ENCODE measurements at places on chromosomes 2 and 18.
A peak's percentile ranks its signal among the peaks of the same experiment; 100 is the strongest.

DNA sequence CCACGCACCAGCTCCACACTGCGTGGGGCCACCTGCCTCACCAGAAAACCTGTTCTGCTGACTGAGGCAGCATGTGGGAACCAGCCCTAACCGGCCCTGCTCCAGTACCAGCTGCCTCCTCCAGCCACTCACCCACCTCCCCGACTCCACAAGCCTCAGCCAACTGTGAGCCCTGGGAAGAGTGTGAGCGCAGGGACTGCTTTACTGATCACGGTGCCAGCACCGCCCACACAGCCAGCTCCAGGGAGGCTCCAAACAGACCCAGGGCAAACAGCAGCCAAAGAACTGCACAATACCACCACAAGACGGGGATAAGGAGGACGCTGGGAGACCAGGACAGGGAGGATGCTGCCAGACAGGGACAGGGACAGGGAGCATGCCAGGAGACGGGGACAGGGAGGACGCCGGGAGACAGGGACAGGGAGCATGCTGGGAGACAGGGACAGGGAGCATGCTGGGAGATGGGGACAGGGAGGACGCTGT is 28.4 kb downstream of the EIPR1 start:
- peak; percentile 40 for DNase-seq

GRCh38 chr18:28198620-28199019 is 21.7 kb upstream of the CDH2 start:
- DNase-seq: no peak

DNA sequence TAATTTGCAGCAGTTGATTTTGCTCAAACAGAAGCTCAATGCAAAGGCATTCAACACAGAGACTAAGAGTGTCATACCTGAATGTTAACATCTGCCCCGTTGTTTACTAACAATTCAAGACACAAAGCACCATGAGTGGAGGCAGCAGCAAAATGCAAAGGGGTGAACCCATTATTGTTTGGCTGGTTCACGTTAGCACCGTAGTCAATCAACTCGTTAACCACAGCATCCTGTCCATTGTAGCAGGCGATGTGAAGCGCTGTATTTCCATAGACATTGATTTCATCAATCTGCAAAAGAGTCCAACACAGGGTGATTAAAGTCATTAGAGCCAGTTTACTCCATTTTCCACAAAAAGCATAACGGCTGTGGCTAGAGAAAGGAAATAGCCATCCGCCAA is 189.3 kb downstream of the ANKRD44 start:
- no peak for DNase-seq

- no peak for DNase-seq
Observed at GRCh38 chr18:44134447-44134846, 546.2 kb upstream of the SETBP1 start.

- DNase-seq: no peak
Observed at GRCh38 chr2:164910101-164910899, 45.0 kb downstream of the SLC38A11 start.

DNA sequence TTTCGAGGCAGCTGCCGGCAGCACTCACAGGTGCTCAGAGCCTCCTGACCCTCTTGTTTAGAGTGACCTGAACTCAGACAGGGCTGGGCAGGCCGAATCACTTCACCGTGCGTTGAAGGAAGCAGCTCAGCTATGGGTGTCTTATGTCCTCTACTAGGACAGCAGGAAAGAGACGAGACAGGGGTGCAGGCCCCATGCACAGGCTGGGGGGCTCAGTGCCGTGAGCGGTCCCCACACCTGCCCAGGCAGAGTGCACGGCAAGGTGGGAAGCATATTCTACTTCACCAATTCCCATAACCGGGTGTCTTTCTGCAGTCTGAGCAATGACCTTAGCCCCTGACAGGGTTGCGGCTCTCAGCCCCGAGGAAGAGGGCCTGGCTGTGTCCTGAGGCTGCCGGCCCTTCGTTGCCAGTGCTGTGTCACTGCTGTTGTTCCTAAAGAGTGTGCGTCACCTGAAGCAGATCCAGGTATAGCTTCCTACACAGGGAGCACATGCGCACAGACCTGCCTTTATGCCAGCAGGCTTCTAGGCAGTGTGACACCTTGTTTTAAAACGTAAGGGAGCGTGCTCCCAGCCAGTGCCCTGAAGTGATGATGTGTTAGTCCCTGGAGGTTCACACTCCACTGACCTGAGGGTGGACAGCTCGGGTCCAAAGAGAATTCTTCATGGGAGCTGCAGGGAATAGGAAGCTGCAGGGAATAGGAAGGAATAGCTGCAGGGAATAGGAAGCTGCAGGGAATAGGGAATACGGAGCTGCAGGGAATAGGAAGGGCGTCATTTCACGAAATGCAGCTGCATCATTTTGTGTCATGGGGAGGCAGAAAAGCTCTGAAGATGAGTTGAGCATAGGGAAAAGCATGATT is 207.9 kb upstream of the SALL3 start:
- no peak for DNase-seq

DNA sequence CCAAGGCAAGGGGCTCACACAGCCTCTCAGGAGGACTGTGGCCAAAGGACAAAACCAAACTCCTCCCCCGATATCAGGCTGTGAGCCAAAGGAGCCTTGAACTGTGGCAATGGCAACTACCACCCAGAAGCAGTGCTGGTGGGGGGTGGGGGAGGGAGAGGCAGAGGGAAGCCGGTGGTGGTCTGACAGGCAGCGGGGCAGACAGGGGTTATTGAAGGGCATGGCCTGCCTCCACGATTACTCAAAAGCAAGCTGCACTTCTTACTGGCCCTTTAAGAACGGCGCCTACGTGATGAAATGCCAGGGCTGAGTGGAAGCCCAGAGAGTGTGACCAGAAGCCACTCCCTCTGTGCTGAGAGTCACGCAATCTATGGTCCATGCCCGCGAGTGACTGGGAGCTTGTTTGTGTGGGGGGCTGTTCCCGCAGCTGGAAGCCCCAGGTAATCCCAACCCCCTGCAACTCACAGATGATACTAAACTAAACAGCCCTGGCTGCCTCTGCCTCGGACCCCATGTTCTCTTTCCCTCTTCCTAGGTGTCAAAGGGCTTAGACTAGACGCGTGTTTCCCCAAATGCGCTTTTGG is 128.2 kb upstream of the CXCR4 start:
- no peak for DNase-seq

DNA sequence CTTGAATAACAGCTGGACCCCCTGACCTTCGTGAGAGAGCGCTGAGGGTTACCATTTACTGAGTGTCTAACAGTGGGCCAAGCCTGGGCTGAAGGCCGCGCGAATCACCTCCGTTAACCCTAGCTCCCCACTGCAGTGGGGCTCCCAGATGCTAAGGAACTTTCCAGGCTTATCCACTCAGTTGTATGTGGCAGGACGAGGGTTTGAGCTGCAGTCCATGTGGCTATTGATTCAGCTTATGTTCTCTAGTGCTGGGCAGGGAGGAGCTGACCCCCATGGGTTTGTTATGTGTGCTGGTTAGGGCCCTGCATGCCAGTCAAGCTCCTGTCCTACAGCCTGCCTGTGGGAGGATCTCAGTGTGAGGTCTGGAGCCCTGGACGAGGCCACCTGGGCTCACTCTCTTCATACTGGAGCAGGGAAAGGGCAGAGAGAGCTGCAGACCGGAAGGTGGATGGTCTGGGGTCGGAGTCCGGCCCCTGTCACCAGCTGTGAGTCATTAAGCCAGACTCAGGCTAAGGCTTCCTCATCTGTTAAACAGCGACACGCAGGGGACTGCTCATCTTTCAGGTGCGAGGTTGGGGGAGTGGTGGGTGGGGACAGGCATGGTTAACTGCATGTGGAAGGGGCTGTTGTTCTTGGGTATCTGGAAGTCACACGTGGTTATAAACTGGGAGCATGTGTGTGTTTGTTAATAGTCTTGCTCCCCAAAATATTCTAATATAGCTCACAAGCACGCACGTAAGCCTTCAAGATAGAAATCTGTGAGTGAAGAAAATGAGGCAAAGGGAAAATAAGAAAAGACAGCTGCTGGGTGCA is 6.6 kb downstream of the PSD4 start:
- no peak for DNase-seq

GRCh38 chr2:216285701-216286100 is 86.6 kb downstream of the MARCHF4 start:
- DNase-seq: no peak

- no peak for DNase-seq
Observed at GRCh38 chr2:176096243-176096985, 3.2 kb upstream of the HOXD12 start.

DNA sequence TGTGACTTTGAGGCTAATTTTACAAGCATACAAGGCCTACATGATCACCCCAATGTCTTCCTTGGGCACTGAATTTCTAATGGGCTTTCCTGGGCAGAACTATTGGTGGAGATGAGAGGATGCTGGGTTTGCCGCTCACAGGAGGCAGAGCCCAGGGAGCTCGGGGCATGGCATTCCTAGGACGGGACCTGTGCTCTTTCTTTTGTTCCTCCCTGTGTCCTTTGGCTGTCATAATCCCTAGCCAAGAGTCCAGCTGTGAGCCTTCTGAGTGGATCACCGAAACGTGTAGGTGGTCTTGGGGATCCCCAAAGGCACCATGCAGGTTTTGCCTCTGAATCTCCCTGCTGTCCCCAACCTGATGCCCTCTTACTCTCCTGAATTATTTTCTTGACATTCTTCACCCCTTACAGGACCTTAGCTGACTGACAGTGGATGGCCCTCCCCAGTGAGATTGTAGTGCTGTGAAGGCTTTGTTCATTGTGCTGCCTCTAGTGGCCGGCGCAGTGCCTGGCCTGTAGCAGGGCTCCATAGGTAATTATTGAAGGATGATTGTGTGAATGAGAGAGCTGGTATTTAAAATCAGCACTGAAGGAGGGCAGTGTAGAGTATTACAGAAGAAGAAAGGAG is 221.9 kb downstream of the ZNF407 start:
- DNase-seq: no peak

DNA sequence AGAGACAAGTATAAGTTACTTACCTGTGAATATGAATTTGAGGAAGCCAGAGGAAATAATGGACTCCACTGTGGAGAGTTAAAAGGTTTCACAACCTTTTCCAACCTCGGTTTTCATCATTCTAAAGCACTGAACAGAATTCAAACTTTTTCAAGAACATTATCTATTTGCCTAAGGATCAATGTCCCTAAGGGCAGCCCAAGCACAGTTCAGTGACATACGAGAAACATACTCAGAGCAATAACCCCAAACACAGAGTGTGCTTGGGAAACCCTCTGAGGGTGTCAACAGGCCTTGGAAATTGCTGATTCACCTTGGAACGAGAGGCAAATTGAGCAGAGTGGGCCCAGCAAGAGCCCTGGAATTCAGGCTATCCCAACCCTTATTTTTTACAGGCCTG is at the start of gene ABCB11:
Gene ABCB11 (minus strand): TSS at position 123 of the 400 bp plus-strand sequence. CDS start 13,199 bp downstream, outside the sequence.
- DNase-seq: no peak

All from NCI-H187 treated with DMSO at 0.1 percent for 48 hours (cell line).